ENCODE measurements at places on chromosomes 16 and 17. TPM values are rescaled to one million over a fixed set of nuclear protein-coding genes. Genes with fewer than 3 reads are reported as not detected.
A peak's percentile ranks its signal among the peaks of the same experiment; 100 is the strongest.

Gene DYNLRB2
- total RNA-seq = 0.26 TPM

- H3K4me1 ChIP-seq = no peaks in the 10 kb centered on the region
- peaks cover 48% of the 10 kb centered on the region for H3K27me3 ChIP-seq
- no peak within 1 kb of the TSS for H3K4me3 ChIP-seq
- DNase-seq = no peak
Measured at GRCh38 chr17:43953746-43954145, at the start of gene PYY. Gene PYY (minus strand): TSS chr17:43953940. CDS start chr17:43953483, 457 bp downstream.

GRCh38 chr17:65790241-65790640, 228.8 kb upstream of the AXIN2 start:
- H3K4me3 ChIP-seq = no peak overlapping the region

GRCh38 chr16:90018297-90018651, 982 bp downstream of the DBNDD1 start:
- DNase-seq = no peak
- no peak overlapping the region for H3K27ac ChIP-seq
- H3K4me3 ChIP-seq = no peak overlapping the region

Gene UMOD
- total RNA-seq = not detected

Gene MT4
- not detected for total RNA-seq

- H3K27me3 ChIP-seq = no peaks in the 10 kb centered on the region
- H3K27ac ChIP-seq = no peak overlapping the region
- no peak for DNase-seq
- H3K36me3 ChIP-seq = no peaks in the 10 kb centered on the region
- H3K4me3 ChIP-seq = no peak overlapping the region
- H3K4me1 ChIP-seq = peaks cover 6% of the 10 kb centered on the region
Measured at GRCh38 chr17:19403021-19403420, 8.0 kb upstream of the RNF112 start.

DNA sequence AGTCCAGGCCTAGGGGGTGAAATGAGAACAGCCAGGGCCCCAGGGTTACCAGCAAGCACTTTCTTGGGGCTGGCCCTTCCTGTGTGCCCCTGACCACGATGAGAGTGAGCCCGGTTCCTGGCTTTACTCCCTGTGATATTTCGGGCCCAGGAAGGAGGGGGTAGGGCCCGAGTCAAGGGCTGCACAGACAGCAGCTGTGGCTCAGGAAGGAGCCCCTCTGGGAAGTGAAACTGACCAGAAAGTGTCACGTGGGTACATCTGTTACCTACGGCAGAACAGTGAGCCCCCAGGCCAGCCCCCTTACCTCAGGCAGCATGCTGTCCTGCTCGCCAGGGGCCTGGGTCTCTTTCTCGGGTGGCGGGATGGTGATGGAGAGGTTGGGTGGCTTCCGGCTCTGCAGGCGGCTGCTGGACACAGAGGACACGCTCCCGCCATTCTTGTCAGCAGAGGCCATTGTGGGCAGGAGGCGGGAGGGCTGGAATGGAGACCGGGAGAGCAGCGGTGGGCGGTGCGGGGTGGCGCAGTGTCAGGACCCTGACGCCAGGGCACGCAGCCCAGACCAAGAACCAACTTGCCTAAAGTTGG, 13.8 kb downstream of the AANAT start:
- H3K27me3 ChIP-seq = no peaks in the 10 kb centered on the region
- H3K27ac ChIP-seq = no peak overlapping the region
- no peaks in the 10 kb centered on the region for H3K36me3 ChIP-seq
- H3K4me1 ChIP-seq = peaks cover 4% of the 10 kb centered on the region
- DNase-seq = no peak
- H3K4me3 ChIP-seq = no peak overlapping the region

DNA sequence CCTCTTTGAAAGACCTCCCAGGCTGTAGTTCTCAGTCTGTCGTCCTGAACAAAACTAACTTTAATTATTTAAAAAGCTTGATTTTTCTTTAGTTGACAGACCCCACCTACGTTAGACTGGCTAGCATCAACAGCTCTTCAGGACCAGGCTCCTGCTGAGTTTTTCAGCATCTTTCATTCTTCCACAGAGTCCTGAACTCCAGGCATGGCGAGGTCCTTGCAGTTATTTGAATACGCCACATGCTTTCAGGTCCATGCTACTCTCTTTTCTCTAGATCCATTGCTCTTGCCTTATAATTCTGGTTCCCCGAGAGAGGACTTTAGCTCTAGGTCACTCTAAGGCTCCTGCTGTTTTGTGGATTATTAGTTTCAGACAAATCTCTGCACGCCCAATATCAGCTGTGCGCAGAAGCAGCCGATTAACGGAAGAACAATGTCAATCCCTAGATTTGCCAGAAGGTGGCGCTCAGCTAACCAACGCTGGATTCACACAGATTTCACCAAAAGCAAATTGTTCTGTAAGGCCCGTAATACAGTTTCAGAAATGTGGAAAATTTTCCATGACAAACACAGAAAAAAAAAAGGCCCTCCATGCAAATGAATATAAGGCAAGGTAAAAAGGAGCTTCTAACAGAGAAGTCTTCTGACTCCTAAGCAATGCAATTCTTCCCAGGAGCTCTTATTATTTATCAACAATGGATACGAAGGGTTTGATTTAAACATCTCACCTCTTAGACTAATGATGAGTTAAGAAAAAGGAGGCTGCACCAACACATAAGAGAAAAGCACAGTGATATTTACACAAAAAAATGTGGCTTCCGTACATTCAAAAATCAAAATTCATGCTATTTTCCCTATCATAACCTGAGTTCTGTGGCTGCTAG, 33.5 kb upstream of the BCO1 start:
- H3K36me3 ChIP-seq = no peaks in the 10 kb centered on the region
- no peak overlapping the region for H3K4me3 ChIP-seq
- DNase-seq = peak; percentile 50

Gene C17orf78
- not detected for total RNA-seq

DNA sequence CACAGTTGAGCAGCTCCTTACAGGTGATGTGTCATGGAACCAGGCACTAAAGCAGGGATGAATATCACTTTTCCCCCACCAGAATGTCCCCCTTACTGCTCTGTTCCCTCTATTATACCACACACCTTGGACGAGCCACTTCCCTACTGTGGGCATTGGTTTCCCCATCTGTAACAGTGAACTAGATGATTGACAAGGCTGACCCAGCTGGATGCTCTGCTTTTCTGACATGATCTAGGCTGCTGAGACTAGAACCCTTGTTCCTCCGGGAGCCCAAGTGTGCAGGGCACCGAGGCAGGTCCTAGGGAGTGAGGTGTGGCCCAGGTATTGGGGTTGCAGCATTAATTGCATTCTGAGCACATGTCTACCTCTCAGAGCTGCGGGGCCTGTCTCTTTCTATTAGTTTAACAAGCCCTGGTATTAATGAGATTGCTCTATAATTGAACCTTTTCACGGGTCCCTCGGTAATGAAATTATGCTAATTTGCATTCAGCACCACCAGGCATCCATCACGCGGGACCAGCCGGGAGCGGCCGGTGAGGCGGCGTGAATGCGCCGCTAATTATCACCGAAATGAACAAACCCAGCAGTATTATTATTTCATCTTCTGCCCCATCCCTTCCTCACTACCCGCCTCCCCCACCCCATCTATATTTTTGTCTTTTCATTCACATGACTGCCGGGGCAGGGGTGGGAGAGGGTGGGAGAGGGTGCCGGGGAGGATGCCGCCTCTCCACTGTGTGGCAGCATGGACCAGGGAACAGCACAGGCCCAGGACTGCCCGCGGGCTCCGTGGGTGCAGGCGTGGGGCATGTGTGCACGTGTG, 121.1 kb downstream of the CYLD start:
- no peaks in the 10 kb centered on the region for H3K36me3 ChIP-seq
- no peak for DNase-seq
- H3K27ac ChIP-seq = no peak overlapping the region
- no peaks in the 10 kb centered on the region for H3K4me1 ChIP-seq

GRCh38 chr17:77101521-77102410, 39.0 kb upstream of the SEC14L1 start:
- no peak overlapping the region for H3K4me3 ChIP-seq
- peaks cover 3% of the 10 kb centered on the region for H3K4me1 ChIP-seq
- no peak for DNase-seq
- H3K27me3 ChIP-seq = no peaks in the 10 kb centered on the region
- H3K36me3 ChIP-seq = no peaks in the 10 kb centered on the region
- no peak overlapping the region for H3K27ac ChIP-seq

Gene RRAD
- total RNA-seq = 83.7 TPM

Gene TBC1D3C
- 1.3 TPM for total RNA-seq

- no peak overlapping the region for H3K4me3 ChIP-seq
- no peak overlapping the region for H3K27ac ChIP-seq
- H3K4me1 ChIP-seq = no peaks in the 10 kb centered on the region
- no peaks in the 10 kb centered on the region for H3K27me3 ChIP-seq
- H3K36me3 ChIP-seq = no peaks in the 10 kb centered on the region
Measured at GRCh38 chr17:57622683-57623433, 122.2 kb downstream of the CCDC182 start.

GRCh38 chr16:11349599-11350276, 4.5 kb downstream of the RMI2 start:
- H3K36me3 ChIP-seq = no peaks in the 10 kb centered on the region
- H3K4me1 ChIP-seq = peaks cover 20% of the 10 kb centered on the region

GRCh38 chr17:79210638-79211037, 136.0 kb downstream of the ENGASE start:
- H3K4me1 ChIP-seq = no peaks in the 10 kb centered on the region
- no peak overlapping the region for H3K4me3 ChIP-seq
- H3K27me3 ChIP-seq = no peaks in the 10 kb centered on the region

DNA sequence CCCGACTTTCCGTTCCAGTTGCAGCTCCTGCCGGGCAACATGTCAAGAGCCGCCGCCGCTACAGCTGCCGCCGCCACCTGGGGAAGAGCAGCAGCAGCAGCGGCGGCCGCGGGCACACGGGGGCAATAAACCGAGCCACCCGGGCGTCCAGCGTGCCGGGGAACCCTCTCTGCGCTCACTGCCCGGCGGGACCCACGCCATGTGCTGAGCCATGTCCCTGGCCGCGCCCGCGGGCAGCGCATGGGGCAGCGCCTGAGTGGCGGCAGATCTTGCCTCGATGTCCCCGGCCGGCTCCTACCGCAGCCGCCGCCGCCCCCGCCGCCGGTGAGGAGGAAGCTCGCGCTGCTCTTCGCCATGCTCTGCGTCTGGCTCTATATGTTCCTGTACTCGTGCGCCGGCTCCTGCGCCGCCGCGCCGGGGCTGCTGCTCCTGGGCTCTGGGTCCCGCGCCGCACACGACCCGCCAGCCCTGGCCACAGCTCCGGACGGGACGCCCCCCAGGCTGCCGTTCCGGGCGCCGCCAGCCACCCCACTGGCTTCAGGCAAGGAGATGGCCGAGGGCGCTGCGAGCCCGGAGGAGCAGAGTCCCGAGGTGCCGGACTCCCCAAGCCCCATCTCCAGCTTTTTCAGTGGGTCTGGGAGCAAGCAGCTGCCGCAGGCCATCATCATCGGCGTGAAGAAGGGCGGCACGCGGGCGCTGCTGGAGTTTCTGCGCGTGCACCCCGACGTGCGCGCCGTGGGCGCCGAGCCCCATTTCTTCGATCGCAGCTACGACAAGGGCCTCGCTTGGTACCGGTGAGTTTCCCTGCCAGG, 604 bp downstream of the HS3ST3B1 start:
- peaks cover 5% of the 10 kb centered on the region for H3K4me1 ChIP-seq
- peak overlapping the region; percentile 88 for H3K27ac ChIP-seq
- DNase-seq = peak; percentile 42
- peak overlapping the region; percentile 95 for H3K4me3 ChIP-seq
- H3K36me3 ChIP-seq = peaks cover 2% of the 10 kb centered on the region

Gene DPEP3
- total RNA-seq = not detected

Gene TSPAN10
- total RNA-seq = 3.0 TPM

DNA sequence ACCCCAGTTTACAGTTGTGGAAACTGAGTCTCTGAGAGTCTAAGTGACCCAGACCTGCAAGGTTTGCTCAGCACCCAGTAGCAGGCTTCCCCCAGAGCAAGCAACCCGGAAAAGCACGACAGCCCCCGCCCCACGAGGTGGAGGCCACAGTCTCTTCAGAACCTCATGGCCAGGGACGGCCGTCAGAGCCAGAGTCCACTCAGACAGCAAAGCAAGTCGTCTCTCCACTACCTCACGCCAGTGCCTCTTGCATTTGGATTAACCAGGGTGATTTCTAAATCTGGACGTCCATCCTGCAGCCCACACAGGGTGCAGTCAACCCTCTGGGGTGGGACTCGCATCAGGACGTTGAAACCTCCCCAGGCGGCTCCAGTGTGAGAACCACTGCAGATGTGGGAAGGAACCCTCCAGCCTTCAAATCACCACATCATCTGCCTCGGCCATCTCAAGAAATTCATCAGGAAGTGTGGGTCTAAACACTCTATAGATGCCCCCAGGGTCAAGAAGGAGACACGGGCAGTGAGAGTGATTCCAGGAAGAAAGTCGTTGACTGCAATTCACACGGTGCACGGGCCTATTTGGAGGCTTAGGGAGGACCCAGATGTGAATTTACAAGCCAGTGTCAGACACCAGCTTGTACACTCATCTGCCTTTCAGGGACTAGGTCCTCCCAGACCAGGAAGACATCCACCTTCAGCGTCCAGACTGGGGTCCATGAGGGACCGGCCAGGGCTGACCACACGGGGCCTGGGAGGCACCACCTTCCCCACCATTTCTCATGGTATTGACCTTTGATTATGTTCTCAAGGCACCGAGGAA, 20.2 kb upstream of the RBFOX3 start:
- DNase-seq = no peak
- no peaks in the 10 kb centered on the region for H3K27me3 ChIP-seq
- H3K36me3 ChIP-seq = no peaks in the 10 kb centered on the region
- no peaks in the 10 kb centered on the region for H3K4me1 ChIP-seq
- no peak overlapping the region for H3K4me3 ChIP-seq

Gene CBFA2T3
- under 0.01 TPM for total RNA-seq

Gene PGP
- total RNA-seq = 5.6 TPM

DNA sequence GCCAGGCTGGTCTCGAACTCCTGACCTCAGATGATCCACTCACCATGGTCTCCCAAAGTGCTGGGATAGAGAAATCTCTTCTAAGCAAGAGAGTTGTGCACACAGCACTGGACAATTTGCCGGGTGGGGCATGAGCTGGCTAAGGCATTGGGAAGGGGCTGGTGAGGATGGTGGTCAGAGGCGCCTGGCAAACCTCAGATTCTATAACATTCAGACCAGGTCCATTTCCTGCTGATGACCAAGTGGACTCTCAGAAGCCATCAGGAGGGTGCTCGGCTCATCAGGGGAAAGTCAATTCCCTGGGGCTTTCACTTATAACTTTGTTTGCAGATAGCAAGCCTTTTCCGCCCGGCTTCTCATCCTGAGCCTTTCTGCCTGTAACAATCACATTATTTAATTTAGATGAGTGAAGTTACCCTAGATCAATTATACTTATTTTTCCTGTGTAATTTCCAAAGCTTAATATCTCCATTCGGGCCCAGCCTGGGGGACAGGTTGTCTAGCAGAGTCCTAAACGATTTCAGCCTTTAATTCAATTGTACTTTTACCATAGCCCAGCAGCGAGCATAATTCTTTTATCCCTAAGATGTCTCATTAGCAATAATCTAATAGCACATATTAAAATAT, 15.0 kb upstream of the SLC6A2 start:
- peaks cover 3% of the 10 kb centered on the region for H3K4me1 ChIP-seq
- DNase-seq = no peak
- H3K4me3 ChIP-seq = no peak overlapping the region
- H3K27me3 ChIP-seq = peaks cover 3% of the 10 kb centered on the region
- no peaks in the 10 kb centered on the region for H3K36me3 ChIP-seq
